CD4-positive, alpha-beta memory T cell (primary cell): ENCODE measurements at places on chromosomes 7 and 10.

DNA sequence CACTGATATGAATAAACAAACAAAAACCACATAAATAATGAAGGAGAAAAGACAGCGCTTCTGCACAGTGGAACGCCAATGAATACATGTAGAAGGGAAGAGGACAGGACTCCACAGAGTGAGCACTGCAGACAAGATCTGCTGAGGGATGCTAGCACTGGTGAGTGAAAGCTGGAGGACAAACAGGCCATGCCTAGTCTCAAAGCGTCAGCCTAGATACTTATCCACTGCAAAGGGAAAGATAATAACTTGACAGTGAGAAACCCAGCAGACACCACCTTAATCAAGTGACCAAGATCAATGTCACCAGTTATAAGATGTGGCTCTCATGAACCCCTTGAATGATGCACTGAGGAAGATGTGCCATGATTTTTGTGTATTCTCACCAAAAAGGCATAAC is 227.6 kb downstream of the SKAP2 start:
- DNase-seq = no peak

DNA sequence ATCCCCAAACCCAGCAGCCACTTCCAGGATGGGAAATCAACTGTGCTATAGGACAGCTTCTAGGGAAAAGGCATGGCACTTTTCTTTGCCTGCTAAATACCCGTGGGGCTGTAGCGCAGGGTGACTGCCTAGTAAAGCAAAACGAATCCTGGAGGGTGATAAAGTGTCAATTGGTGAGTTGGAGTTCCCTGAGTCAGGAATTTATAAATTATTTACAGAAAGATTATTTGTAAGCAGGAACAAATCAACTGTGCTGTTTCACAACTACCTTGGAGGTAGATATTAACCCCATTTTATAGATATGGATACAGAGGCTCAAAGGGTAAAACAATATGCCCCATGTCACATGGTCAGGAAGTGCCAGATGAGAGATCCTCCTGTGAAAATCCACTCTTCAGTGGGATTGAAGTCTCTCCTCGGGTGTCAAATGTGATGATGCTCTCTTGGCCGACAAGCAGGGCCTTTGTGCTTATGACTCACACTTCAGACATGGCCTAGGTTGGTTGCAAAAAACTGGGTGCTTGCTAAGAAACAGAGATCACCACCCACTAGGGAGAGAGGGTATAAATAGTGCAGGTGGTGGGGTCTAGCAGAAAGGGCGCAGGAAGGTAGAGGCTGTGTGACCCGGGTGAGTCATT is 383.2 kb upstream of the ZMIZ1 start:
- no peak for DNase-seq

DNA sequence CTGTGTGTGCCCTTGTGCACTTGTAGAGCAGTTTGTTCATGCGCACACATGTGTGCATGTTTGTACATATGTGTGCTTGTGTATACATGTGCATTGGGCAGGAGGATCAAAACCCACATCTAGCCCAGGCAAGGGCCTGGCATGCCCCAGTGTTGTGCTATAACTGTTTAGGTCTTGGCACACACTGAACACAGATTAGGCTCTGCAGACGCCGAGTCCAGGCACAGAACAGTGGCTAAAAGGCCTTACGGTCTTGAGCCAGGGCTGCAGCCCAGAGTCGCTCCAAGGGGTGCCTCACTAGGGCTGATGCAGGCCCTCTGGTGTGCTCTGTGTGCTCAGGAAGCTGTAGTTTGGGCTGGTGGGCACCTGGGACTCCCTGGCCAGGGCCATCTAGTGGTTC is 55.7 kb downstream of the YKT6 start:
- no peak for DNase-seq

DNA sequence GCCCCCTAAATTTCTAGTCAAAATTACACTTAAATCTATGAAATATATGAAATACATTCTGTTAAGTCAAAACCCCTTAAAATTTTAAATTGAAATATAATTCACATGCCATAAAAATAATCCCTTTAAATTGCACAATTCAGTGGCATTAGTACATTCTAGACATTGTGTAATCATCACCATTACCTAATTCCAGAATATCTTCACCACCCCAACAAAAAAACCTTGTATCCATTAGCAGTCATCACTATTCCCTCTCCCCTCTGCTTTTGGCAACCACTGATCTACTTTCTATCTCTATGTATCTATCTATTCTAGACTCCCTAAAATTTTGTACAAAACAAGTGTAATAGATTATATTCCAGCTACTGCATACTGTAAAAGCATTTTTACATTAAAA is 261.2 kb downstream of the GLI3 start:
- DNase-seq = no peak

DNA sequence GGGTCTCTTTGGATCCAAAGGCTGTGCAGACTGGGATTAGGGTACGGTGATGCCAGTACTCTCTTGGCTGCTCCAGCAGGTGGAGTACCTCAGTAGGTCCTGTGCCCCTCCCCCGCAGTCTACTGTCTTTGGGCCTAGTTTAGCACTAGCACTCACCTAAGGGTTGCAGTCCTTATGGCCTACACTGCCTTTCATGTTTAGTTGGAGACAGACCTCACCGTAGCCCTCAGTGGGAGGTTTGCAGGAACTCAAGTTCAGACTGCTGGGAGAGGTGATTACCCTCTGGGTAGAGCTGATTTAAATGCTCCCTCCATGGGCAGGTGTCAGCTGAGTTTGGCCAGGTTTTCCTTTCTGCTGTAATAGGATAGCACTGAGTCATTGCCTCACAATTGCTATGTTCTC is 210.8 kb upstream of the TMEM196 start:
- DNase-seq = no peak

GRCh38 chr10:113718969-113719822 is 32.3 kb upstream of the PLEKHS1 start:
- no peak for DNase-seq

- DNase-seq = no peak
Measured at GRCh38 chr10:55374060-55374459, 573.0 kb upstream of the PCDH15 start.

- DNase-seq = no peak
Measured at GRCh38 chr10:50310560-50311174, 59.4 kb upstream of the ASAH2 start.

GRCh38 chr7:84249656-84250055 is 55.1 kb upstream of the SEMA3A start:
- no peak for DNase-seq

- DNase-seq = no peak
Measured at GRCh38 chr10:71234004-71234894, 21.9 kb downstream of the UNC5B start.

DNA sequence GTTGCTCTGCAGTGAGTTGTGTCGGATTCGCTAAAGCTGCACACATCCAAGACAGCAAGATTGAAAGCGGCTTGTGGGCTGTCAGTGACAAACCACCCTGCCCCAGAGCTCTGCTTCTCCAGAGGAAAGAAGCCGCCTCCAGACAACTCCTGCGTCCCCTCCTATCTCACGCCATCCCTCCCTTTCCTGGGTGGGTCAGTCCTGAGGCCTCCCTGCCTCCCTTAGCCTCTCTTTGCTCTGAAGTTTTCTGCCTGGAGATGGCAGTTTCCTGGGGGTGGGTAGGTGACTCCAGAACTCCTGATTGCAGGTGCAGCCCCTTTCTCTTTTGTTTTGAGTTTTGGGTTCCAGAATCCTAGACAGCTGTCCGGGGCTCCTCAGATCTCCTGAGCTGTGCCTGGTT is 78.7 kb downstream of the EMX2 start:
- no peak for DNase-seq

GRCh38 chr7:26504411-26505120 is 212.9 kb downstream of the SNX10 start:
- DNase-seq = no peak

GRCh38 chr10:92146781-92147180 is 144.1 kb downstream of the CPEB3 start:
- no peak for DNase-seq

DNA sequence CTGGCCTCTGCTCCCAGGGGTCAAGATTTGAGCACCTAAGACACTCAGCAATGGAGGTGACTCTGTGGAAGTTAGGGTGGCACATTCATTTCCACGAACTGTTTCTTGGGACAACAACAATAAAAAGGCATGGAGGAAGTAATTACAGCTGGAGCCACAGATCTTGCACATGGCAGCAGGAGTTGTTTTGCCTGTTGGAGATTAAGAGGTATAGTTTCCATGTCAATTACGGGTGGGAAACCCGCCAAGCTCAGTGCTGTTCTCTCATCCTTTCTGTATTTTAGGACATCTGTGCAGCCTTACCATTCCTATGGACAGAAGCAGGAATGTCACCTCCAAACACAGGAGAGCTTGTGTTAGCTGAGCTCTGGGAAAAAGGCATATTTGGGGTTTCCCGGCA is 201.2 kb downstream of the SNX10 start:
- no peak for DNase-seq

GRCh38 chr10:3778692-3779157 is 6.3 kb downstream of the KLF6 start:
- no peak for DNase-seq

DNA sequence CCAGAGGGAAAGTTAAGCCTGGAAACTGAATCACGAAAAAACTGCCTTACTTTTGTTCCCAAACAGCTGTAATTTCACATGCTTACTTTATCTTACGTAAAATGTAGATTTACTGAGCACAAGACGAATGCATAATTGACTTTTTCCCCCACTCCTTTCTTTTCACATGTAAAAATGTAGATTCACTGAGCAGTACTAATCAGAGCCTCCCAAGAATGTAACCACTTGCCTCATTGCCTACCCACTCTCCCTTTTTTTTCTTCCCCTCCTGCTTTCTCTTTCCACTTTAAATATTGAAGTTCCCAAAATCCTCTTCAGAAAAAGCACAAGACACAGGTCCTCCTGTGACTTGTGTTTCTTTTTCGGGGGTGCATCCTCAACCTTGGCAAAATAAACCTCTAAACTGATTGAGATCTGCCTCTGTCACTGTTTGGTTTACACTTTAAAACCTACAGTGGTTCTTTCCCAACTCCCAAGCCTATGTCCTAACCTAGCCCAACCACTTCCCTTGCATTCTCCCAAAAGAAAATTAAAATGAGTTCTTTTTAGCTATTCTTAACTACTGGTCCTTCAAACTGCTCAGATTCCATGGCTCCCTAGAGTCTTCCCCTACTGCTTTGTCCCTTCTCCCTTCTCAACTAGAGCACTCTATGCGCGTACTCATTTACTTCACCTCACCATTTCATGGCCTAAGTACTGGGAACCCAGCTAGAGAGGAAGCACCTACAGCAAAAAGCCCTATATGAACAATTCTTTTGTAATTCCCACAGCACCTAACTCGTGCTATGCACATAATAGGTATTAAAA is 236.6 kb upstream of the MKLN1 start:
- DNase-seq = no peak

- no peak for DNase-seq
Measured at GRCh38 chr7:51060536-51060935, 256.1 kb downstream of the COBL start.

DNA sequence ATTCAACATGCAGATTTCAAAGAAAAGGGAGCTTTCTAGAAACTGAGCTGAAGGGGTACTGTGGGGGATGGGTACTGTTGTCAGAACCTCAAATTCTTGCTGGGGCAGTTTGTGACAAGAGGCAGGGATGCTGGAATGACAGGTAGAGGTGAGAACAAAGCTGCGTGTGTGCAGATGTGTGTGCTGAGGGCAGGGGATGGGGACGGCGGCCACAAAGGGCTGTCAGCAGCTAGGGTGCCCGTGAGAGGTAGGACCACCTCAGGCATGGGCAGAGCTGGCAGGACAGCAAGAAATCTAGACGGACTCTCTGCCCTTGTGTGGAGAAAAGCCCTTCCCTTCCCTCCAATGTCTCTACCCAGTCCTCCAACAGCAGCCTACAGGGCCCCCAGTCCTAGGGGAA is 14.4 kb upstream of the BAZ1B start:
- no peak for DNase-seq

DNA sequence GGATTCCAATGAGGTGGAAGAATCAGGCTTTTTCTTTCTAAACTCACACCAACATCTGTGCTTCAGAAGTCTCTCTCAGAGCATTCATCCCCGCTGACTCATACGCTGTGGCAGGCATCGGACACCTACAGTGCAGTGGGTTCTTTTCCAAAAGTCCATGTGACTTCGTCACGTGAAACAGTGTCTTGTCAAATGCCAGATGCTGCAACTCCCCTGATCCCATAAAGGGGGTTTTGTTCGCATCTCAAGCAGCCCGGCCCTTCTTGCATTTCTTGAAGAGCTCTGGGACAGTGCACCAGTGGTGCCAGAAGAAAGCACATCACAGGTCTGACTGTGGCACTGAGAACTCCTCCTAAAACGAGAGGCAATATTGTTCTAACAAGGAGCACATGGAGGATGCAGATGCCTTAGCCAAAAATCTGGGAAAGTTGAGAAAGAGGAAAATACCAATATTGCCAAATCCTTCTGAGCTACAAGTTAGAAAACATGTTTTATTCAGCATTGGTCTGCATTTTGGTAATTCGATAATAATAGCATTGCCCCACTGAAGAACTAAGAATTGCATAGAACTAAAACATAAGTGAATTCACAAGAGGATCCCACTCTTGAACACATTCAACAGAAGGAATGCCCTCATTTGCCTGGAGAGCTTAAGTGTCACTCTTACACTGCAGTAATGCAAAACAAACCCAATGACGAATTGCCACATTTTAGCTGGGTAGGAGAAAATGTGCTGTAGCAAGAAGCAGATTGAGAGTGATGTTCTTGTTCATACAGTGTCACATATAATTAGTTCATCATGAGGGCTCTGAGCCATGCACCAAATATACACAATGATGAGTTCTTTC is 204.4 kb downstream of the CXCL12 start:
- no peak for DNase-seq

GRCh38 chr10:5890452-5890915 is 441 bp downstream of the FBH1 start:
- no peak for DNase-seq

DNA sequence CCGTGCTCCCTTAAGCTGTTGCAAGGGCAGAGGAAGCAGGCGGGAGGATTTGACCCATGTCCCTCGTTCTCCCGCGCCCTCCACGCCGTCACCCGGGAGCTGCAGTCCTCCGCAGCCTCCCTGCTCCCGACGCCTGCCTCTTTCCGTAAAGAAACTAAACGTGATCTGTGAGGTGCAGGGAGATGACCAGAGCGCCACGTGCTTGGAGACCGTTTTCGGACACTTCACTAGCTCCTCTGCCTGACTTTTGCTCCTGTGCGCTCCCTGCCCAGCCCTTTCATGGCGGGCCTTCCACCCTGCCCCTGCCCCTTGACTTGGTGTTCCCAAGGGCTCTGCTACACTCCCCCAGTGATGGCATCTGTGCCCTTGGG is 171.2 kb downstream of the LSM5 start:
- no peak for DNase-seq

- DNase-seq = no peak
Measured at GRCh38 chr7:47594406-47594805, 12.5 kb upstream of the TNS3 start.

GRCh38 chr7:94297397-94297838 is 97.3 kb upstream of the COL1A2 start:
- DNase-seq = no peak

- DNase-seq = no peak
Measured at GRCh38 chr7:66330961-66331360, 125.8 kb downstream of the TPST1 start.
